ENCODE measurements at places on chromosomes 3 and 15.

GRCh38 chr3:141116721-141117120, 65.6 kb downstream of the SPSB4 start:
- no peak for DNase-seq

- peak; percentile 29 for DNase-seq
These were observed 207.9 kb downstream of the ZIC1 start for GRCh38 chr3:147616998-147617619.

DNA sequence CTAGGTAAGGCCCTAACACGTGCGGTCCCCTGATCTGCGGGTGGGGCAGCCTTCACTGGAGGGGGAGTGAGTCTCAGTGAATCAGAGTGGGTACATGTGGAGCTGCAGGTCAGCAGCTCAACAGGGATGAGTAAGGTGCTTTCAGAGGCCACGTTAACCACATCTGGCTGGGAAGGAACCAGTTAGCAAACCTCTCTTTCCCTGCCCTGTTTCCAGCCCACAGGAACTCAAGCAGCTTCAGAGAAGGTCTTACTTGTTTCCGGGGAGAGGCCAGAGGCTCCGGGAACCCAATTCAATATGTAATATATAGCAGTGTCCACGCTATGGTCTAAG, 175.3 kb downstream of the XXYLT1 start:
- DNase-seq = no peak

GRCh38 chr15:77461486-77461885, 40.8 kb downstream of the HMG20A start:
- no peak for DNase-seq

DNA sequence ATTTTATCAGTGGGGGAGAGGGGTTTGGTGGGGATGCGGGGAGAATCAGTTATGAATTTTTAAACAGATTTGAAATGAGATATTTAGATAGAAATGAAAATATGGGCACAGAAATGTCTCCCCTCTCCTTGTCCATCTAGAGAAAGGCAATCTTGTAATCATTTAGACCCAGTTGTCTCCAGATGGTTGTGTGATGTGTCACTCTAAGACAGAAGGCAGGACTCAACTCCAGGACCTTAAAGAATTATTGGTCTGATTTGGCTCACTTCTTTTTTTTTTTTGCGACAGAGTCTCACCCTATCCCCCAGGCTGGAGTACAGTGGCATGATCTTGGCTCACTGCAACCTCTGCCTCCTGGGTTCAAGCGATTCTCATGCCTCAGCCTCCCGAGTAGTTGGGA, 77.2 kb downstream of the EOMES start:
- DNase-seq = no peak

GRCh38 chr15:100339999-100340398, 1.8 kb downstream of the ADAMTS17 start:
- DNase-seq = no peak

- no peak for DNase-seq
These were observed 95.0 kb downstream of the FNDC3B start for GRCh38 chr3:172134352-172134751.

DNA sequence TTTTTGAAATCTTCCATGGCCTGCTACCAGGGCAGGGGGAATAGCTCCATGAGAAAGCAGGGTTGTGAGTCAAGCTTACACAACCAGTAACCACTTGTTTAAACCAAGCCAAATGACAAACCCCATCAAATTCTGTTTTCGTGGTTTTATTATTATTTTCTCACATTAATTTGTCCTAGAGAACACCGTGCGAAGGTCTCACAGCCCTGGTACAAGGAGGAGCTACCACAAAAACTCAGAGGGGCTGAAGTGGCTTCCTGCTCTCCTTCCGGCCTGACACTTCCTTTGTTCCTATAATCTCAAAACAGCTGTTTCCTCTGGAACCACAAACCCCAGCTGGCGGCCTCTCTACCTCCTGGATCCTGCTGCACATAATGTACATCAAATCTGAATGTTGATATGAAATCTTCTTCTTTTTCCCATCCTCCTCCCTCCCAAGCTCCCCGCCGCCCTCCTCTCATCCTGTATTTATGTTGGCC, 375.9 kb downstream of the MCTP2 start:
- no peak for DNase-seq

DNA sequence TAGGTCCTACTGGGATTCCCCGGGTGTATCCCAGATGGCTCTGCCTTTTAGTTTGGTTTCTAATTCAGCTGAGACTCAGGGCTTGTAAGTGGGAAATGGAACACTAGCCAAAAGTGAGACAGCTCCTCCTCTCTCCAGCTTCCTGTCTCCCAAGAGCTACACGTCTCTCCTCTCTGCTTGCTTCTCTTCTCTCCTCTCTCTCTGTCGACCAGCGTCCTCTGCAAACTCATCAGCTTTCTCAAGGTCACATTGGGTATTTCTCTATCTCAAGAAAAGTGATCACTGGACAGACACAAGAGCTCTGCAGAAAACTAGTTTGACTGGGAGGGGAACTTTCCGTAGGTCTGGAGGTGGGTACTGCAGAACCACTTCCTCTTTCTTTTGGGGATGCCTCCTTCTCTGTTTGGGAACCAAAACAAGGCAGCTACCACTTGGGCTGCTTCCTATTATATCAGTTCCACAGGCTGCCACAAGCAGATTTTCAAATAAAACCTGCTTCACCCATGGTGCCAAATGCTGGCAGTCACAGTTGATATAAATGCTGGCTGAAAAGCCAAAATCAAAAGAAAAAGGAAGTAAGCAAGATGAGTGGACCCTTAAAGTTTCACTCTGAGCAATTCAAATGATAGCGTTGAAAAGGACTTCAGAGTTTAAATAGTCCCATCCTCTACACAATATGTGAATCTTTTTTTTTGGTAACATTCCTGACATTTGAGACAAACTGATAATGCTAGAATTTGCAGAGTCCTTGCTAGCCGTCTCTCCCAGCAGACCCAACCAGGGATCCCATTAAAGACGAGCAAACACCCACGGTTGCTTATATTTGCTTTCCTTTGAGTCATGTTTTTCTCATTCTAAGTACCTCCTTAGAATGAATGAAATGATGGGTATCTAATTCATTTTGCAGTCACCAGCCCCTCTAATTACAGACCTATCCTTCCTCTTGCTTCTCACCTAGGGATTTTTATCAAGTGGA, 7.2 kb upstream of the DYNC1LI1 start:
- DNase-seq = no peak

GRCh38 chr3:128763967-128764366, 38.0 kb downstream of the RAB7A start:
- no peak for DNase-seq

GRCh38 chr15:28246605-28247004, 75.4 kb downstream of the HERC2 start:
- no peak for DNase-seq

DNA sequence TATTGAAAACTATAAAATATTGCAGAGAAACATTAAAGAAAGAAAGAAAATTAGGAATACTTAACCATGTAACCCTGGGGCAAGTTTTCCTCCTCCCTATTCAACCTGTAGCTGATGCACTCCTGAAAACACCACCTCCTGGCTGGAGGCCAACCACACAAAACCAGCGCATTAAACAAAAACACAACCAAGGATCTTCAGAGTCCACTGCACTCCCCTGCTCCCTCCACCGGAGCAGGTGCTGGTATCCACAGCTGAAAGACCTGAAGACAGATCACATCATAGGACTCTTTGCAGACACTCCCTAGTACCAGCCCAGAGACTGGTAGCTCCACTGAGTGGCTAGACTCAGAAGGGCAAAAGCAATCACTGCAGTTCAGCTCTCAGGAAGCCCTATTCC, 13.6 kb upstream of the ADAMTS17 start:
- no peak for DNase-seq

DNA sequence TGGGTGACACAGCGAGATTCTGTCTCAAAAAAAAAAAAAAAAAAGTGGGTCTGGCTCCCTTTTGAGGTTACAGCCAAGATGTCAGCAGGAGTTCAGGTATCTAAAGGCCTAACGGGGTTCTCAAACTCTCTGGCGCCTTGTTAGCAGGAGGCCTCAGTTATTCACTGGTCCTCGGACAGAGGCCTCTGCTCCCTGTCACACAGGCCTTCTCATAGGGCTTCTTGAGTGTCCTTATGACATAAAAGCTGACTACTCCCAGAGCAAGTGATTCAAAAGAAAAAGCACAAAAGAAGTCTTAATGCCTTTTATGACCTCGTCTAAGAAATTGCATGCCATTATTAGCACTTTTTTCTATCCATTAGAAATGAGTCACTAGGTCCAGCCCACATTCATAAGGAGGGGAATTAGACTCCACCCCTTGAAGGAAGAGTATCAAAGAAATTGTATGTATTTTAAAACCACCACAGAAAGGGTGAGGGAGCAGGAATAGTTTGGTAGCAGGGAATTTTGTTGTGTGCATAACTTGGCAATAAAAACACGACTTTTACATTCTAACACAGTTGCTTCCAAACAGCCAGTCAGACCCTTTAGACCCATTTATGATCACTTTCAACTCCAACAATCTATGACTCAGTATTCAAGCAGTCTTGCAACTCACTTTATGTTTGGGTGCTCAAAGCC, 90.3 kb downstream of the MEX3B start:
- no peak for DNase-seq

- peak; percentile 47 for DNase-seq
These were observed 16.4 kb downstream of the SRPRB start for GRCh38 chr3:133821767-133822638.

GRCh38 chr15:74950078-74950908, 6.3 kb downstream of the RPP25 start:
- peak; percentile 58 for DNase-seq

DNA sequence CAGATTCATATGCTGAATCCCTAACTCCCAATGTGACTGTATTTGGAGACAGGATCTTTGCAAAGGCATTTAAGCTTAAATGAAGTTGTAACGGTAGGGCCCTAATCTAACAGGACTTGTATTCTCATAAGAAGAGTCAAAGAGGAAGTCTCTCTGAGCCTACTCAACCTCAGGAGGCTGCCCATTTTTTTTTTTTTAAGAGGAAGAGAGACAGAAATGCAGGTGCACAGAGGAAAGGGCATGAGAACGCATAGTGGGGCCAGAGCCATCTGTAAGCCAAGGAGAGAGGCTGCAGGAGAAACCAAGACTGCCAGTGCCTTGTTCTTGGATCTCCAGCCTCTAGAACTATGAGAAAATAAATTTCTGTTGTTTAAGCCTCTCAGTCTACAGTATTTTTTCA, 28.4 kb downstream of the ZNF860 start:
- no peak for DNase-seq

- no peak for DNase-seq
These were observed 166.5 kb downstream of the USP13 start for GRCh38 chr3:179819379-179819778.

DNA sequence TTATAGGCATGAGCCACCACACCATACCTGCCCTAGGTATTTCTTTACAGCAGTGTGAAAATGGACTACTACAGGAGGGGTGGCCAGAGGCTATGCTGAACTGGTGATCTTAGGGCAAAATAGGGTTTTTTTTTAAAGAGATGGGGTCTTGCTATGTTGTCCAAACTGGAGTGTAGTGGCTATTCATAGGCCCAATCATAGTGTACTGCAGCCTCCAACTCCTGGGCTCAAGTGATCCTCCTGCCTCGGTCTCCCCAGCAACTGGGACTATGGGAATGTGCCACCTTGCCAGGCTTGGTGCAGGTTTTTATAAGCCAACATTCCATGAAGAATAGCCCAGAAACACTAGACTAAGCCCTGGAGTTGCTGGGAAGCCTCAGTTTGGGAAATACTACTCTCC, 28.6 kb upstream of the TSC22D2 start:
- no peak for DNase-seq

GRCh38 chr15:51129535-51130188, 35.0 kb upstream of the TNFAIP8L3 start:
- DNase-seq = no peak

GRCh38 chr3:151219056-151219455, 16.0 kb upstream of the GPR171 start:
- peak; percentile 48 for DNase-seq

DNA sequence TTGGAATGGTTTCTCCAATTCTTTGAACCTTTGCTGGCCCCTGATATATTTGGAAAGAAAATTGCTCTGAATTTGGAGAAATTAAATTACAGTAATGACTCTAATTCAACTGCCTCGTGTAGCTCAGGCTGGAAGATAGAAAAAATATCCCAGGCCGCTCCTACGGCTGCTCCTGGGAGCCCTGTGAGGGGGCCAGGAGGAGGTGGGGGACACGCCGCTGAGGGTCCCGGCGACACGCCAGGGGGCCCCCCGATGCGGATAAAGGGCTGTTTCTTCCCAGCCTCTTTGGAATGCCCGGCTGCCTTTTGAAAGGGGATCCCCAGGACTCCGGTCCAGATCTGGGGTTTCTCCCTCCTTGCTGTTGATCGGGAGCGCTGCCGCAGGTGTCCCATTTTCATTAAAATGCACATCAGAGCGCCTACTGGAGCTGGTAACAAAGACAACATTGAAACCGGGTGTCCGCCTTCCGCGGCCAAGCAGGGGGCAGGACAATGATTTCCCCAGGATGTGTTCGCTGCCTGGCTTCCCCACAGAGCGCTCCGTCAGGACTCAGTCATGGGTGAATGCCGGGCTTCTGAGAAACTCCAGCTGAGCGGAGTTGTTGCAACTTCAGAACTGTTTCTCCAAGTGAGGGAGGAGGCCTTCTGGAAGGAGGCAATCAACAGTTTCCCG, 200.1 kb upstream of the KBTBD8 start:
- peak; percentile 29 for DNase-seq

DNA sequence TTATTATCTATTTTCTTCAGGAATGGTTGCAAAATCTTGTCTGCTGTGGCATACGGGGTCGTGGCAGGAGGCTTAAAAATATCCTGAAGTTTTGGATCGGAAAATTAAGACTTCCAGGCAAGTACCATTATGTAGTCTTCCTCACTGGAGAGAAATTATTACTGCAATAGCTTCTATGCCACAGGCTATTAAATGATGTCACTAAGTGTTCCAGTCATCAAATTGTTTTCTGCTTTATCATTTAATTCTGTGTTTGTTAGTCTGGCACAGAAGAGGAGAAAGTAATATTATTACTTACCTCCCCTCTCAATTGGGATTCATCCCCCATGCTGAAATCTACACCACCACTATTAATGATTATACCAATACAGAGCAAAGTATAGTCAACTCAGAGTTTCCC, 378.2 kb upstream of the ALCAM start:
- no peak for DNase-seq

- DNase-seq = no peak
These were observed 7.7 kb downstream of the CXCR6 start for GRCh38 chr3:45950686-45951600.

- no peak for DNase-seq
These were observed 7.4 kb downstream of the RPL14 start for GRCh38 chr3:40464339-40465110.

- no peak for DNase-seq
These were observed 581.1 kb upstream of the SEMA6D start for GRCh38 chr15:47136236-47136635.

DNA sequence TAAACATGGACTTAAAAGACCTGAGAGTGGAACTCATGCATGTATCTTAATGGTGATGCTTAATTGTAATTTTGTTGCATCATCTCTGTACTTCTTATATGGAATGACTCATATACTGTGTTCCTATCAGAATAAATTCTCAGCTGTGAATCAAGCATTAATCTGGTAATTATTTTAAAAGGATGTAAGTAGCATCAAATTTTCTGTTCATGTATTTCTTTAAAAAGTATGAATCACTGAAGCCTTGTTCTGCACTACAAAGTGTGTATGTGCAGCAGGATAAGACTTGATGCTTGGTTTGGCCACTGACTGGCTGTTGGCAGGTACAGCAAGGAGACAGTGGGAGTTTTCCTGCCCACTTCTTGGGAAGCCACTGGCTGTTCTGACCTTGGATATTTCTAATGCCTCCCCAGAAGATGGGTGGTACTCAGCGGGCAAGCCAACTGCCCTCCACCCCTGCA, 123.9 kb downstream of the ANO10 start:
- DNase-seq = no peak

GRCh38 chr15:89367485-89368451, 33.1 kb upstream of the POLG start:
- peak; percentile 53 for DNase-seq

Measured in COLO829 (cell line).